ENCODE measurements at places on chromosomes 16 and 17.

DNA sequence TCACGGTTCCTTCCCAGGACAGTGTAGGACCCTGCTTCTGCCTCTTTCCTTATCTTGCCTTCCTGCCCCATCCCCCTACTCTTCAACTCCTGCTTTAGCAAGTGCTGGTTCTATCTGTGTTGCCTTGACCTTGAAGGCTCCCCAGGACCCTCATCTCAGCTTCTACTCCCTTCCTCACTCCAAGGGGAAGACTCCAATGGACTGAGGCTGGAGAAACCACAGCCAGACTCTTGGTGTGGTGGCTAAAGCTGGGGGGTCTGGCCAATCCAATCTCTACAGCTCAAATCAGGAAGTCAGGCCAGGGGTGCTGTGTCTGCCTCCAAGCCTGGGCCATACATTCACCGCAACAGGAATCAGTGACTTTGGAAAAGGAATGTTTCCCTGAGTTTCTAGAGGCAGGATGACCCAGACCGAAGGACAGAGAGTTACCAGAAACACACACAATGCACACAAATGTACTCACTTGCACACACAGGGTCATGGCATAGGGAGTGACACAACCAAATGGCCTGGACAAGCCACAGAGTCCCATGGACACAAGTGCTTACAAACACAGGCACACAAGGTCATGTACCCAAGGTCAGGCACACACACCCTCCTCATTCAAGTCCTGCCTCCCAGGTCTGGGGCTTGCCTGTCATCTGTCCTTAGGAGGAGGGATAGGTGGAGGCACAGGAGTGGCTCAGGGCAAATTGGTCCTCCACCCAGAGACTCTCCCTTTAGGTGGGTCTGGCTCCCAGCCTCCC is 1.7 kb upstream of the HSD11B2 start:
- DNase-seq = no peak

- DNase-seq = no peak
These were observed 15.0 kb downstream of the USP31 start for GRCh38 chr16:23134274-23134673.

DNA sequence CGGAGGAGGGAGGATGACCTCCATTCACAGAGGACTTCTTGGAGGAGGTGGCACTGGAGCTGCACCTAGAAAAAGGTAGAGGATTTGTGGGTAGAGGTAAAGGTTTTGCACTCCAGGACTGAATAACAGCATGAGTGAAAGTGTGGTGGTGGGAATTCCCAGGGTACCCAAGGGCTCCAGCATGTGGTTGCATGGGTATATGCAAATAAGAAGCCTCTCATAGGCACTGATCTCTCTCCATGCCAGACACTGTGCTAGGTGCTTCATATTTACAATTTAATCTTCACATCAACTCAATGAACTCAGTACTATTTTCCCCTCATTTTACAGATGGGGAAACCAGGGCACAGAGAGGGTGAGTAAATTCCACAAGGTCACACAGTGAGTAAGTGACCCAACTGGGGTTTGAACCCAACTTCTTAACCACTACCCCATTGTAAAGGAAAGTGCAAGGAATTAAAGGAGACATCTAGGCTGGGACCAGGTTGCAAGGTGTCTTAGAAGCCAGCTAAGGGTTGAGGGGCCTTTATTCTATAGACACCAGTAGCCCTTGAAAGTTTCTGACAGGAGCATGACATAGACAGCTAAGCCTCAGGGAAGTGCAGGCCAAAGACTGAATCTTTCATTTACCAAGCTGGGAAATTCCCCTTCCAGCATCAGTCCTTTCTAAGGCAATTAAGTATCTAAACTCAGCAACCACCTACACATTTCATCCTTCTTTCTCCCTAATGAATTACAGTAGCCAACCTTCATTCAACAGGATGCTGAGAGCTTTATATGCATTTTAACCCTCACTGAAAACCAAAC is 21.3 kb downstream of the SCNN1B start:
- DNase-seq = no peak

- no peak for DNase-seq
These were observed 49.8 kb downstream of the TRIM37 start for GRCh38 chr17:59056857-59057256.

DNA sequence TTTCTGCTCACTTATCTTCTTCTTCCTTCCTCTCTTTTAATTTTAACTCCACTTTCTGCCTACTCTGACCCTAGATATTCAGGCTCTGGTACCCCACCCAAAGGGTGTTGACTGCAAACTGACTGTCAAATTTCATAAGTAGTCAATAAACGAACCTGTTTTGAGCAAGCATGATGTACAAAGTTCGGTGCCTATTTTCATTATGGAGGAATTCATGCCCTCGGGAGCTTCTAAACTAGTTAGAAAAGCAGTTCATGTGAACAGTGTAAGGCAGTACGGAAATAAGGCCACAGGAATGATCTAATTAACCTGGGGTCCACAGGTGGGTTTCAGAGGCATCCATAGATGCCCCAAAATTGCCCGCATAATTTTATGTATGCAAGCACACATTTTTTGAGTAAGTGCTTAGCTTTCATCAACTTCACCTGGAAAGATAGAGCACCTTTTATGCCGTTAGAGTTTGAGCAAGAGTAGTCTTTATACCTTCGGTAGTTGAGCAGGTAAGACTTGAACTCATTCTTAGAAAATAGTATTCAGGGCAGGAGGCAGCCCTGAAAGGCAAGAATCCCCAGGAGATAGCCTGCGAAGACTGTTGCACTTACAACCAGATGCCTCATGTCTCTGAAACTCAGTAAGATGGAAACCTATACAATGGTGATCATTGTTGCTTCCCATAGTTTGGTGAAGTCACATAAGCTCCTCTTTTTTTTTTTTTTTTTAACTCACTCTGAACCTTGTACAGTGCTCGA is 36.6 kb upstream of the TBX2 start:
- no peak for DNase-seq

GRCh38 chr16:22973522-22973921 is 159.6 kb downstream of the HS3ST2 start:
- DNase-seq = no peak

DNA sequence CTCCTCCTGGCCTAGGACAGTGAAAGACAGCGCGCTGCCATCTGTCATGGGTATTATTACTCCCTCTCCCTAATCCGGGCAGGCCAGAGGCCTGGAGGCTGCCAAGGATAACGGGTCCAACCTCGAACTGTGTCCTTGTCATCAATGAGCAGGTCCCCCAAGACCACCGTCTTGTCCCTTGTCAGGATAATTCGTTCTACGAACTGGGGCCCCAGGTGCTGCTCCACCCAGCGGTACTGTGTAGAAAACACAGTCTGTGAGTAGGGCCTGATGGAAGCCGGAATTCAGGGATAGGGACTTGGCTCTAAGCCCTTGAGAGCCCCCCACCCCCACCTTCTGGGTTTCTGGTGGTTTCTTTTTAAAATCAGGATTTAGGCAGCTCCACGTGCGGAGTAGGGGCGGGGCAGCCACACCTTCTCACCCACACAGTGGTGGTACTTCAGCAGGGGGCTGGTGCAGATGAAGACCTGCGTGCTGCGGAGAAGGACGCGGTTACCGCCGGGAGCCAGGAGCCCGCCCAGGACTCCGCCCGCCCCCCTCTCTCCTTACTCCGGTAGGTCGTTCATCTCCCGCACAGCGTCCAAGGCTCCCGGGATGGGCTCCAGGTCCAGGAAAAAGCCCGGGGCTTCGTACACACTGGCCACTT is 787 bp downstream of the NT5C start:
- DNase-seq = peak; percentile 37

DNA sequence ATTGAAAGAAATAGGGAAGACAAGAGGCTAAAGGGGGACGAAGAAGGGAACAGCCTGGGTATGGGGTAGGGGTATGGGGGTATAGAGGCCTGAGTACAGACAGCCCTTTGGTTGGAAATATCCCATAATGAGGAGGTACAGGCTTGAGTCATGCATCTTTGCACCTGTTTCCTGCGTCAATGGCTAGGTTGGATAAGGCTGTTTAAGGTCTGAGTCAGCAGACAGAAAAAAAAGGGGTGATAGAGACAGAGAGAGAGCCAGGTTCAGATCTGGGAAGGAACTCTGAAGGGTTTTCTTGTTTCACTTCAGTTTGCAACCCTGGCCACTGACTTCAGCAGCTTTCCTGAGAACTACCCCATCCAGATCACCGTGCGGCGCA is 8.5 kb downstream of the FNDC8 start:
- no peak for DNase-seq

DNA sequence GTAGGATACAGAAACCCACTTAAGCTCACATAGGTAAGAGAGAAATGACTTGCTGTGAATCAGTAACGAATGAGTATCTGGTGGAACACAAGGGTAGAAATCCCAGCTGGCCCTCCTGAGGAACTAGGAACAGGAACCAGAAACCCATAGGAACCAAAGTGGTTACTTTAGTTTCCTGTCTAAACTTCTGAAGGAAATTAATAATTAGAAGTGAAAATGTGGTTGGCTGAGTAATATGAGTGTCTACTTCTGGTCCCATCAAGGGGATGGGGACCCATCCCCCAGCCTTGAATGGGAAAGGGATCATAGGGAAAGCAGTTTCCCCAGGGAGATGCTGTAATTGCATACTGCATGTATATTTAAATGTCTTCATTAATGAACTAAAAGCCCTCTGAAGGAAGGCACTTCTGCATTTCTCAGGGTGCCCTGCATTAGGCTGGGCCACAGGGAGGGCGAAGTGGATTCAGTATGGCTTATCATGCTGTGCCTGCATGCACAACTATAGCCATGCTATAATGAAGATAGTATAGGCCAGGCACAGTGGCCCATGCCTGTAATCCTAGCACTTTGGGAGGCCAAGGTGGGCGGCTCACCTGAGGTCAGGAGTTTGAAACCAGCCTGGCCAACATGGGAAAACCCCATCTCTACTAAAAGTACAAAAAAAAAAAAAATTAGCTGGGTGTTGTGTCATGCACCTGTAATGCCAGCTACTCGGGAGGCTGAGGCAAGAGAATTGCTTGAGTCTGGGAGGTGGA is 45.6 kb downstream of the CYB5B start:
- DNase-seq = peak; percentile 21

DNA sequence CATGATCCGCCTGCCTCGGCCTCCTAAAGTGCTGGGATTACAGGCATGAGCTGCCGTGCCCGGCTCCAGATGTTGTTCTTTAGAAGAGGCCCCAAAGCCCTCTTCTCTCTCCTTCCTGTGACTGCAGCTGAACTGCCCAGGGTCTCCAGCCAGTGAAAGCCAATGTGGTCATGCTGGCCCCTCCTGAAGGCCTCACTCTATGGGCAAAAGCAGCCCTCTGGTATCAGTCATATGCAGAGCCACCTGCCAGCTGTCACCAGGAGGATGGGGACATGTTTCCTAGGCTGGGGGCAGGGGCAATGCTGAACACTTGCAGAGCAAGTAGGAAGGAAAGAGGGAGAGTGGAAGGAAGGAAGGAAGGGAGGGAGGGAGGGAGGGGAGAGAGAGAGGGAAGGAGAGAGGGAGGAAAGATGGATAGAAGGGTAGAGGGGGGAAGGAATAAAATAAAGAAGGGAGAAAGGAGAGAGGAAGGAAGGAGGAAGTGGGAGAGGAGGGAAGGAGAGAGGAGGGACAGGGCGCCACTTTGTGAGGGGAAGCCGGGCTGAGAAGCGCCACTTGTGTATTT is 36.0 kb downstream of the SOCS3 start:
- no peak for DNase-seq

- no peak for DNase-seq
These were observed 154.2 kb downstream of the MRM1 start for GRCh38 chr17:36755586-36755985.

DNA sequence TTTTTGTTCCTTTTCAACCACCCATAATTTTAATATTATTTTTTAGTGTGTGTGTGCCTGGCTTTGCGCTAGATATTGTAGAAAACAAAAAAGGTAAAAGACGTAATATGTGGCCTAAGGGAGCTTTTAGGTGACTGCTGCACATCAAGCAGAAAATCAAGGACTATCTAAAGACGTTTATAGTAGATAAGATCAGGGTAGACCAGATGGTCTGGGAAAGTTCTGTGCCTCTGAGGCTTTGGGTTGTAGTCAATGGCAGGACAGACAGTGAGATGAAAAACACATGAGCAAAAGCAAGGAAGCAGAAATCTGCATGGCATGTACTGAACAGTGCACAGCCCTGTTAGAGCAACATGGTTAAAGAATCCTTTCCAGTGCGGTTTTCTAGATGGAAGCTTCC is 26.8 kb upstream of the ARHGAP23 start:
- no peak for DNase-seq

DNA sequence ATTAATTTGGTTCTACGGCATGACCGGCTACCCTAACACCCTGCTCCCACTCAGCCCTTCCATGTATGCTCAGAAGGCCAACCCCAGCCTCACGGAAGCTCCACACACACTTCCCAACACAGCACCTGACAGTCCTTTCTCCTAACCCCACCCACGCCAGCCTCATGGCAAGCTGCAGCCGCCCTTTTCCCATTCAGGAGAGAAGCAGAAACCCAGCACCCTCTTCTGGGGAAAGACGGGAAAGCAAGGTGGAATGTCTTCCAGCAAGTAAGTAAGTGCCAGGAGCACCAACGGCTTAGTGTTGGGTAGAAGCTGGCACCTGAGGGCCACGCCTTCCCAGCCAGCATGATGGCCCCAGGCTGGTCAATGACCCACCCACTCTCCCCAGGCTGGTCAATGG is 32.1 kb downstream of the ABR start:
- no peak for DNase-seq

DNA sequence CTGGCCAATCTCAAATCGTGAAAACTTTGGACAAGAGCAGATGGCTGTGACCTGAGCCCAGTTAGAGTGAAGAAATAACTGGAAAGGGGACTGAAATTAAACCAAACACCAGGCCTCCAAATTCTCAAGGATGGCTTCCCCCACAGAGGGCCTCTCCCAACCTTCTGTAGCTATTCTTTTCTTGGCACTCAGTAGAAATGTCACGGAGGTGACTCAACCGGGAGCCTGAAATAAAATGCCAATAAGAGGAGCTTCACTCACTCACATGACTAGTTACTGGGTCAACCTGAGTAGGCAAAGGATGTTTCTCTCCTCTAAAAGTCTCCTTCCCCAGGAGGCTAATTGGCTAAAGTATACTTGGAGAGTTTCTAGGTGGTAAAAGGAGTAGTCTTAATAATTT is 230.7 kb downstream of the MAF start:
- DNase-seq = no peak

DNA sequence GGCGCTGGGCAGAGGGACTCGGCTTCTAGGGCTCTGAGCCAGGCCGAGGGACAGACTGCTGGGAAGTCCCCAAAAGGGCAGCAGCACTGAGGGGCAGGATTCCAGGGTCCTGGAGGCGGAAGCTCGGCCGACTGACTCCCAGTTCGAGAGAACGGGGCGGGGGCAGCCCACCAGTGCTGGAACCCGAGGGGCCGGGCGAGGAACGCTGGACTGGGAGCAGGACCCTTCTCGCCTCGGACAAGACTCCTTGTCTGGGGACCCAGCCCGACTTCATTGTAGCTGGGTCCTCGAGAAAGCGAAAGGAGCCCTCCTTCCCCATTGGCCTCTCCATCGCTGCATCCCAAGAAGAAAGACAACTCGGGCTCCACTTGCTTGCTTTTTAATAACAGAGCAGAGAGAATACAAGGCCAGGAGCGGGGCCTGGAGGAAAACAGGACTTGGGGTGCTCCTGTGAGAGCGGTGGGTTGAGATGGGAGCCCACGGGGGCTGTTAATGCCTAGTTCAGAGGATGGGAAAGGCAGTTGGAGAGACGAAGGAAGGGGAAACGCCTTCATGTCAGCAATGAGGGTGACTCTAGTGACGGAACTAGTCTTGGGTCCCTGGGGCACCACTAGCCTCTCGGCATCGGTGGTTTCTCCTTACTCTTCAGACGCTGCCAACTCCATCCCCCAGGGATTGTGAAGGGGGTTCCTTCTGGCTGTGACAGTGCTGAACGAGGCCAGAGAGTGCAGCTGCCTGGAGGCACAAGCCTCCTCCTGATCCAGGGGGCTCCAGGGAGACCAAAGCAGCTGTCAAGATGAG is 492 bp upstream of the CAMTA2 start:
- DNase-seq = no peak

- DNase-seq = no peak
These were observed 23.5 kb upstream of the FOXK2 start for GRCh38 chr17:82495844-82496528.

GRCh38 chr17:30429155-30429554 is 48.1 kb upstream of the GOSR1 start:
- no peak for DNase-seq
